ENCODE measurements at places on chromosomes 4 and X.
A peak's percentile ranks its signal among the peaks of the same experiment; 100 is the strongest.

DNA sequence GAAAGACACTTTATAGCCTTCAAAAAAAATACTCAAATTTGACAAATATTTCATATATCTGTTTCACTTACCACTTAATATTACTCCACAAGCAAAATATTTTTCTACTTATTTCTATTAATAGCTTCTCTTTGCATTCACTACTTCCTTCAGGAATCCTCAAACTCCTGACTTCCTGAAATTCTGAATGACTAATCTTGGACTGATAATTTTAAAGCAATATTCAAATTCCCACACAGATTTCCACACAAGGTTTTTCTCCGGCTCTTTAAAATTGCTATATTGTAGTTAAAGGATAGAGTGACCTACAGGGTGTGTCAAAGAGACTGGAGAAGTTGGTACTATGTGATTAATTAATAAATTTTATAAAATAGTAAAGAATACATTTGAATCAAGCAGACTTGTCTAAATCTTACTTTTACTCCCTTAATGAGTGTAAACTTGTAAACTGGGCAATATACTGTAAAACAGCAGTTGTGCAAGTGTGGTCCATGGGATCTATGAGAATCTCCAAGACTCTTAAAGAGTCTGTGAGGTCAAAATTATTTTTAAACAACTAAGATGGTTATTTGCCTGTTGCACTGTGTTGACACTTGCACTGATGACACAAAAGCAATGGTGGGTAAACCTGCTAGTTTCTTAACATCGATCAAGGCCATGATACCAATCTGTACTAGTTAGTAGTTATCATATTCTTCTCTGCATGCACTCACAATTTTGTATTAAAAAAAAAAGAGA, 44.5 kb downstream of the ANKRD17 start:
- no peak for DNase-seq

DNA sequence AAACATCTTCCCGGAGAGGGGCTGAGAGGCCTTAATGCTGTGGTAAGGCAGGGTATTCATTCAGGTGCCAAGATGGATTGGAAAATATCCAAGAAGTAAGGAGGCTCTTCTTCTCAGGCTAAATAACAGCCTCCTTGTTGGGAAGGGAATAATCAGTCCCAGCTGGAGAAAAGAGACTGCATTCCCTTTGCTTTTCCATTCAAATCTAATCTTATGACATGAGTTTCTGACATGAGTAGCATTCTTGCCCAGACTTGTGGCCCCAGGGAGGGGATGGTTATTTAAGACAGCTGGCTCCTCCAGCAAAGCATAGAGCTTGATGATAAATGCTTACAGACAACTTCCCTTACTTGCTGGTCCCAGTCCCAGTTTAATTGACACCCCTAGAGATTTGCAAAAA, 98.3 kb downstream of the DCLK2 start:
- DNase-seq, result no peak

DNA sequence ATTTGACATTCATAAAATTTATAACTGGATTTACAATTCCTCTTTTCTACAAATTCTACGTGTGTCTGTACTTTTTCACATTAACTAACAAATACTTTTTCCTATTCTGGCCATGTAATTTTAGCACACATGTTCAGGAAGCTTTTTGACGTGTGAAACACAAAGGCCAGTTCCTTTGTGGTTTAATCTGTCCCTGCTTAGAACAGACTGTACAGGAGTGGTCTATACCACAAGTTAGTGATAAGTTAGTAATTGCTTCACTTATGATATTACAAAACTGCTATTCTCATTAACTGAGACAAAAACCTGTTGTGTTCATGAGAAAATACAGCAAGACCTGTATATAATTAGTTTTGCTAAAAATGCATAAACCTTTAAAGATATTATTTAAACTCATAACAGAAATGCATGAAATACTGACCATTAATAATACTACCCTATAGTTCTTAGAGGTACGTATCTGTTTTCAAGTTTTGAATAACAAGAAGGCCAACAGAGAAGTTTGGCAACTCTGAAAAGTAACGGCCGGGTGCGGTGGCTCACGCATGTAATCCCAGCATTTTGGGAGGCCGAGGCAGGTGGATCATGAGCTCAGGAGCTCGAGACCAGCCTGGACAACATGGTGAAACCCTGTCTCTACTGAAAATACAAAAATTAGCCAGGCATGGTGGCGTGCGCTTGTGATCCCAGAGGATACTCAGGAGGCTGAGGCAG, 13.7 kb upstream of the AREG start:
- DNase-seq, result no peak

DNA sequence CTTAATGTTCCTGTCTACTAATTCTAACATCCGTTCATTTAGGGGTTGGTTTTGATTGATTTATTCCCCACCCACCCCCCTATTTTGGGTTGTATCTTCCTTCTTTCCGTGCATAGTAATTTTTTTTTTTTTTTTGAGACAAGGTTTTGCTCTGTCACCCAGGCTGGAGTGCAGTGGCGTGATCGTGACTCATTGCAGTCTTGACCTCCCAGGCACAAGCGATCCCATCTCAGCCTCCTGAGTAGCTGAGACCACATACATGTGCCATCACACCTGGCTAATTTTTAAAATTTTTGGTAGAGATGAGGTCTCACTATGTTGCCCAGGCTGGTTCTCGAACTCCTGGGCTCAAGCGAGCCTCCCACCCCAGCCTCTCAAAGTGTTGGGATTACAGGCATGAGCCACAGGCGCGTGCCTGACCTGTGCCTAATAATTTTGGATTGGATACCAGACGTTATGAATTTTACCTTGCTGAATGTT, 79.9 kb downstream of the ZFX start:
- DNase-seq, result no peak

DNA sequence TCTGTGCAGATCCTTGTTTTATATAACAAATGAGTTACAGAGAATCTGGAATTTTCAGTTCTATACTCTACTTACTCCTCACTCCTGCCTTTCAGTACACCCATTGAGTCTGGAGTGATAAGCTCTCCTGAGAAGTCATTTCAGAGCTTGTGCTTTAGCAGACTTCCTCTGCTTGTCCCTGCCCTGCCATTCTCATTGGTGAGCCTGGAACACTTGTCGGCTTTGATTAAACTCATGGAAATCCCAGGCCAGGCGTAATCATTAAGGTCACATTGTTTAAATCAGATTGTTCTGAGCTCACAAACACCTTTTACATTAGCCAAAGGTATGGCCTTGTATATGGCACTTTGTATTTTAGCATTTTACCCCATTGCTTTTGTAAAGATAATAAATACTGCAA, 102.7 kb downstream of the CNKSR2 start:
- no peak for DNase-seq

GRCh38 chrX:118975831-118976598, 1.6 kb downstream of the LONRF3 start:
- DNase-seq, result peak; percentile 52

- DNase-seq, result no peak
Measured at GRCh38 chr4:56400560-56400959, 13.3 kb upstream of the AASDH start.

DNA sequence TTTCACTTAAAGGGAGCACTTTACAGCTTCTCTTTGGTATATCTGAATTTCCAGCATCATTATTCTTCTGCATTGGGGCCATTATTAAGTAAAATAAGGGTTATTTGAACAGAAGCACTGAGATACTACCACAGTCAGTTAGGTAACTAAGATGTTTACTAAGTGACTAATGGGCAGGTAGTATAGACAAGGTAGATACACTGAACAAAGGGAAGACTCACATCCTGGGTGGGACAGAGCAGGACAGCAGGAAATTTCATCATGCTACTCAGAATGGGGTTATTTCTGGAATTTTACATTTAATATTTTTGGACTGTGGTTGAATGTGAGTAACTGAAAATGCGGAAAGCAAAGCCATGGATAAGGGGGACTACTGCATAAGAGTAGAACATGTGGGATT, 316.0 kb downstream of the CCSER1 start:
- DNase-seq, result no peak

DNA sequence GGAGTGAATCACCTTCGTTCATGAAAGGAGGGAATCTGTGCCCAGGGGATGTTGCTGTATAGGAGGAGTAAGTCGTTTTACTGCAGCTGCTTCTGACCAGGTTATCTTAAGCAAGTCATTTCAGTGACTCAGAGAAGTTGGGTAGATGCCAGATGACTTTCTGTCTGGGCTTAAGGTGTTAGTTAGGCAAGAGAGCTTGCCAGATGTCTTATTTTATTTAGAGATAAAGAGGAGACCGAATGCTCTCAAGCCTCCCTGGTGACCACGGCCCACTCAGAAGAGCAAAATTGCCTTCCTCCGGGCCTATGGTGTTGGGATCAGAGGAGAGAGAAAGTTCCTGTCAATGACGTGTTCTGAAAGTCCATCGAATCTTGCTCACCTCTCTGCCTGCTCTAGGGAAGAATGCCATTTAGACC, 16.3 kb upstream of the ZNF827 start:
- no peak for DNase-seq

DNA sequence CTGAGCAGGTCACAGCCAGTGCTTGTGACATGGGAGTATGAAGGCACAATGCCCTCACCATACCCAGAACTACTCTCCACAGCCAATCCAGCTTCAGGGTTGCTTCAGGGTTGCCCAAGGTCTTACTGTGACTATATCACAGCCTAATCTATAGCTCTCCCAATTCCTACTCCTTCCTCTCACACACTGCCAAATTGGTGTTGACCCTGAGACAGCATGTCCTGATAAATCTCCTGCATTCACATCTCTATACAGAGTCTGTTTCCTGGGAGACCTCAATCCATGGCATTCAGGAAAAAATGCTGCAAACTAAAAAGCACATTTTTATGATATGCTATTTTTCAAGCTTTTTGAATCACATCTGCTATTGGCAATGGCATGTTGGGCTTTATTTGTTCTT, 456.7 kb downstream of the GRID2 start:
- no peak for DNase-seq

DNA sequence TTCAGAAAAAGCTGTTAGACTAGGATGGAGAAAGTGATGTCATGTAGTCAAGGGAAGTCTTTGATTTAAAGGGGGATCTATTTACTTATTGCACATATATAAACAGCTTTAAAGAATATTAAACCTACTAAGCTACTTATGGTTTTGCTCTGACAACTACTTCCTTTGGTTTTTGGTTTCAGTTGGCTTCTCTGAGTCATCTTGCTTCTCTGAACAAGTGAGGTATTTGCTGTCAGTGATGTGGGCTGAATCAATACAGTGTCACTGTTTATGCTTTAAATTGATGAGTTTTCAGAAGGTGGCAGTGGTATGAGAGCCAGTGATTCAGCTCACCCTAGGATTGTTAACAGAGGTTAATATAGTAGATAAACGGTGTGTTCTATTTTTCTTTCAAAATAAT, 75.1 kb downstream of the CEP44 start:
- DNase-seq, result no peak

DNA sequence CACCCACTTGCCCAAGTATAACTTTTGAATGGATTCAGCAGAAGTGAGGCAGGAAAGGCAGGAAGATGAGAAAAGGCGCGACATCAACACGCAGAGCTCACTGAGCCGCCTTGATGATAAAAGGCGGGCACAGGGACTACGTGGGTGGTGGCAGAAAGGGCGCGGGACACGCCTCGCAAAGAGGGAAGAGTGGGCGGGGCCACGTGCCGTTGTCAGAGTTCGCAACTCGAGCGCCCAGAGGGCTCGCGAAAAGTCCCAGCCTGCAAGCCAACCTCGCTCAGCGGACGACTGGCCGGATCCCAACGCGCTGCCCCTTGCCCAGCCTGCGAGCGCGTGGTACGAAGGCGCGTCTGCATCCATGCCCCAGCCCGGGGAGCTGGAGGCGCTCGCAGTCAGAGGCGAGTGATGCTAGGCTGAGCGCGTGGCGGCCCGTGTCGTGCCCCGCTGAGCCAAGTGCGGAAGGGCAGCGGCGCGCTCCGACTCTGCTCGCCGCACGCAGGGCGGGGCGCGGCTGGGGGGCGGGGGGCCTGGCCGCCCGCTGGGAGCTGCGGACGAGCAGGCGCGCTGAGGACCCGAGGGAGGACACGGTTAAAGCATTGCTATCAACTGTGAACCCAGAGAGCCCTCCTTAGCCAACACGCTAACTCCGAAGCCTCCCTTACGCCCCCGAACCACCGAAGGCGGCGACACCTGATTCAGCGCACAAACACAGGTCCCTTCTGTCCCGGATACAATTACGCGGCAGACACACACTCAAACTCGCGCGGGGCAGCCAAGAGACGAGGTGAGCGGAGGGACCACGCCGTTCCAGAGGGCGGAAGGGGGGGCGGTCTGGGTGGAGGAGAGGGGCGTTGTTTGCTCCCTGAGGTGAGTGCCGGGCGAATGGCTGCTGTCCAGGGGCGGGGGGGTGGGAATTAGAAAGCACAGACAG, at the start of gene UGT8:
TSS of gene UGT8 (plus strand) at position 617 of the 931 bp plus-strand sequence. CDS start 24,074 bp downstream, outside the sequence.
- DNase-seq, result no peak

DNA sequence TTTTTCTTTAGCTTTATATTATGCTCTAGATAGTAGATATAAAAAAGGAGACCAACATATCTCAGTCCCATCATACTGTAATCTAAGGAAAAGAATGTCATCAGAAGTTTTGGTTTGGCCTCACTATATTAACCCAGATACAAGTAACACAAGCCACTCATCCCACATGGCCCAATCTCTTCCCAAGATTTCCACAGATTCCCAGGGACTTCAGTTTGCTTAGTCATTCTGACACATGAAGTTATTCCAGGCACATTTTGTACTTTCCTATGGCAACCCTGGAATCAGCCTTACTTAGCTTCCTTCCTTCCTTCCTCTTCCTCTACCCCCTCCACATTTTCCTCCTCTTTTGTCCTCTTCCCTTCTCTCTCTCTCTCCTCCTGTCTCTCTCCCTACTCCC, 21.7 kb upstream of the DCLK2 start:
- DNase-seq, result no peak

GRCh38 chr4:102687982-102688433, 72.8 kb downstream of the MANBA start:
- no peak for DNase-seq

- DNase-seq, result no peak
Measured at GRCh38 chr4:88211473-88212252, 53.2 kb upstream of the ABCG2 start.

DNA sequence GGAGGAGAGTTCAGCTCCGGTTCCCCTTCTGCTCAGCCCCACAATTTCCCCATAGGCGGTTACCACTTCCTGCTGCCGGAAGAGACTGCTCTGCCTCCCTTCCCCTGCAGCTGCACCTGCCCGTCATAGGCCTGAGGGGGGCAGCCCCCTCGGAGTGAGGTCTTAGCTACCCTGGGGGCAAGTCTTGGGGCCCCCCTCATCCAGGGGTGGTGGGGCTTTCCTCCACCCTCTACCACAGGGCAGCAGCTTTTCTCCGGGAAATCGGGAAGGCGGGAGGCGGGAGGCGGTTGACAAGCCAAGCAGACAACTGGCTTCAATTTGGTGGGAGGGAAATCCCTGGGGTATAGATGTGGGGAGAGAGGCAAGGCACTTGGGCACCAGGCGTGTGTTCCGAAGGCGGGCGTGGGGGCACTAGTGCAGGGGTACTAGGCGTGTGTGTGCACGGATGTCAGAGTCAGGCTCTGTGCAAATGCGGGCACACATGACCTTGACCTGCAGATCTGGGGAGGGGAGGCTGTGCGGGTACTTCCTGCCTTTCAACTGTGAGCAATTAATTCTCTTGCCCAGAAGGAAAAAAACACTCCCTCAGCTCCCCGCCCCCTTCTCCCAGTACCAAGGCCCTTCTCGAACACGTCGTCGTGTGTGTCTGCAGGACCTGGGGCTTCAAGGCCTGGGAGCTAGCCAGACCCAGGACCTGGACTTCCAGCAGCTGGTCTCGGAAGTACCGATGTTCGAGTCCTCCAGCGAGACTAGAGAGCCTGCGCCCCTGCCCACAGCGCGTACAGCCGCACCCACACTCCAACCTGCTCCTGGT, 1.0 kb upstream of the ARHGAP4 start:
- DNase-seq, result peak; percentile 51

- no peak for DNase-seq
Measured at GRCh38 chr4:85459736-85460135, 15.2 kb upstream of the ARHGAP24 start.
